ENCODE measurements at places on chromosomes 6 and 20. TPM values are rescaled to one million over a fixed set of nuclear protein-coding genes. Genes with fewer than 3 reads are reported as not detected.

Gene CLVS2
- not detected for total RNA-seq

Gene SYCP2L
- total RNA-seq: 0.47 TPM

Gene TCP11
- total RNA-seq: not detected

Gene HAO1
- not detected for total RNA-seq

Gene SPEF1
- 0.56 TPM for total RNA-seq

Gene SIRPD
- 1.1 TPM for total RNA-seq

Data from omental fat pad (tissue), 4 donors.